Esophagus squamous epithelium (tissue), 5 donors: ENCODE measurements at places on chromosomes 11 and 22. TPM values are rescaled to one million over a fixed set of nuclear protein-coding genes. Genes with fewer than 3 reads are reported as not detected.

GRCh38 chr22:37976547-37976946, 7.8 kb downstream of the SOX10 start:
- no peak for DNase-seq

- no peak for DNase-seq
Observed at GRCh38 chr11:122977470-122978298, 4.0 kb downstream of the BSX start.

DNA sequence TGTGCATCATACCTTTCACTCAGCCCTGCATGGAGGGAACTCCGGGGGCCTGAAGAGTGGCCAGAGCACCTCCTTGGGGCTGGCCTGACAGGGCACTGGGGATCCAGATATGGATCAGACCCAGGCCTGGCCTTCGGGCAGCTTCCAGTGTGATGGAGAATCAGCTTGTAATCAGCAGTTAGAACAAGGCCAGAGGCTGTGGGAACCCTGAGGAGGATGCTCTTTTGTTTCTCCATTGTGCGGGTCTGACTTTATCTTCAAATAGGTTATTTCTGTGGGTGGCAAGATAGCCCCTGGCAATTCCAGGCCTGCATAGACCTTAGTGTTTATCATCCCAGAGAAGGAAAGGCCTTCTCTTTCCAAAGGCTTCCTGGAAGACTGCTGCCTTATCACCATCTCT, 12.3 kb downstream of the DGAT2 start:
- no peak for DNase-seq

GRCh38 chr22:38165922-38166593, 15.6 kb downstream of the PLA2G6 start:
- no peak for DNase-seq

- no peak for DNase-seq
Observed at GRCh38 chr11:118081241-118081958, 4.5 kb downstream of the TMPRSS4 start.

GRCh38 chr11:2142762-2143202, 3.6 kb upstream of the IGF2 start:
- no peak for DNase-seq

Gene TXN2
- 66.6 TPM for total RNA-seq

Gene FZD4
- 3.9 TPM for total RNA-seq
